IPS DF 6.9 (cell line): ENCODE measurements at places on chromosomes 2 and 18.

DNA sequence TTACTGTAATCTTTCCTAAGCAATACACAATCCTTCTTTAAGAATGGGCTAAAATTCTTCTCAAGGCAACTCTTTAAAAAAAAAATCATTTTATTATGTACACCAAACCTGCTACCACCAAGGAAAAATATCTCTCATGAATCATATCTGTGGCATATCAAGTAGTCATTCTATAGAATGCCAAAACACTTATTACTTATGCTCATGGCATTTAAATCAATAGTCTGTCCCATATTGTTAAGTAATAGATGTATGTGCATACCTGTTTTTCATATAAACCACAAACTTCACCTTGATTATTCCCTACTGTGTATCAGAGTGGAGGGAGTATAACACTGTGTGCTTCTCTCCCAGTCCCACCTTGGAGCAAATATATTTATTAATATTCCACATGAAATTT lies 95.8 kb upstream of the SETBP1 start:
- no peak overlapping the region for H3K27ac ChIP-seq
- H3K36me3 ChIP-seq: no peaks in the 10 kb centered on the region
- no peaks in the 10 kb centered on the region for H3K27me3 ChIP-seq
- no peak overlapping the region for H3K4me3 ChIP-seq
- DNase-seq: no peak

GRCh38 chr2:11326677-11327211 lies 17.7 kb downstream of the ROCK2 start:
- H3K4me1 ChIP-seq: no peaks in the 10 kb centered on the region
- no peak for DNase-seq
- H3K27ac ChIP-seq: no peak overlapping the region
- no peaks in the 10 kb centered on the region for H3K36me3 ChIP-seq
- H3K4me3 ChIP-seq: no peak overlapping the region

GRCh38 chr2:105220604-105221003 lies 20.9 kb upstream of the GPR45 start:
- no peak for DNase-seq
- no peaks in the 10 kb centered on the region for H3K4me1 ChIP-seq
- H3K36me3 ChIP-seq: no peaks in the 10 kb centered on the region
- H3K4me3 ChIP-seq: no peak overlapping the region
- H3K27me3 ChIP-seq: no peaks in the 10 kb centered on the region
- no peak overlapping the region for H3K27ac ChIP-seq

DNA sequence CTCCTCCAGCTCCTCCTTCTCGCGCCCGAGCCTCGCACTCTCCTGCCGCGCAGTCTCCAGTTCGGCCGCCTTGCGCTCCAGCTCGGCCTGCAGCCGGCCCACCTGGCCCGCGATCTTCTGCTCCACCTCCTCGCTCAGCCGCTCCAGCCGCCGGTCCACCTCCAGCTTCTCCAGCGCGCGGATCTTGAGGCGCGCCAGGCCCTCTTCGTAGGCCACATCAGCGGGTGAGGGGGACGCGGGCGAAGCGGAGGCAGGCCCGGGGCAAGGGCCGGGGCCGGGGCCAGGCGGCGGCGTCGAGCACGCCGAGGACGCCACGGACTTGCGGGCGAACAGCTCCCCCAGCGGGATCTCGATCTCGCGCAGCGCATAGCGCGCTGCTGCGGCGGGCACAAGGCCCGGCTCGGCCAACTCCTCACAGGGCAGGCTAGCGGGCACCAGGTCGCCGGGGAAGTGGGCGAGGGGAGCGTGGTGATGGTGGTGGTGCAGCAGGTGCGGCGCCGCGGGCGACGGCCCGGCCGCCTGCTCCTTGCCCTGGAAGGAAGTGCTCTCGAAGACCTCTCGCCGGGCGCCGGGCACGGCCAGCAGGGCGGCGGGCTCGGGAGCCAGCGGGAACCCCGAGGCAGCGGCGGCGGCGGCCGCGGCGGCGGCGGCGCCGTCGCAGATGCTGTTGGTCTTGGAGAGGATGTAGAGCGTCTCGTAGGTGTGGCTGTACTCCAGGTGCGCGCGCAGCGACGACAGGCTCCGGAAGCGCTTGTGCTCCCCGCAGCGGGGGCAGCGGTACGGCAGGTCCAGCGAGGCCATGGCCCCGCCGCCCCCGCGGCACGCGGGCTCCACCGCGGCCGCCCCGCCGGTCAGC lies 15.2 kb downstream of the FBXO41 start:
- H3K4me3 ChIP-seq: peak overlapping the region; percentile 28; the same call in 1 of the 2 replicates
- H3K36me3 ChIP-seq: 0 out of 2 replicates have a peak, but pooled peaks cover 2% of the 10 kb centered on the region
- peaks cover 2% of the 10 kb centered on the region for H3K4me1 ChIP-seq

- H3K36me3 ChIP-seq: no peaks in the 10 kb centered on the region
- H3K27ac ChIP-seq: no peak overlapping the region
Observed at GRCh38 chr2:200305797-200306195, 697 bp upstream of the SPATS2L start.
